NK-92 treated with Interleukin-12 subunit alpha and Interleukin-12 subunit beta, amount 100 ng/mL, for 24 hours (cell line): ENCODE measurements at places on chromosomes 5 and 9.

GRCh38 chr5:17105744-17106418 is 111.5 kb upstream of the BASP1 start:
- DNase-seq = no peak

DNA sequence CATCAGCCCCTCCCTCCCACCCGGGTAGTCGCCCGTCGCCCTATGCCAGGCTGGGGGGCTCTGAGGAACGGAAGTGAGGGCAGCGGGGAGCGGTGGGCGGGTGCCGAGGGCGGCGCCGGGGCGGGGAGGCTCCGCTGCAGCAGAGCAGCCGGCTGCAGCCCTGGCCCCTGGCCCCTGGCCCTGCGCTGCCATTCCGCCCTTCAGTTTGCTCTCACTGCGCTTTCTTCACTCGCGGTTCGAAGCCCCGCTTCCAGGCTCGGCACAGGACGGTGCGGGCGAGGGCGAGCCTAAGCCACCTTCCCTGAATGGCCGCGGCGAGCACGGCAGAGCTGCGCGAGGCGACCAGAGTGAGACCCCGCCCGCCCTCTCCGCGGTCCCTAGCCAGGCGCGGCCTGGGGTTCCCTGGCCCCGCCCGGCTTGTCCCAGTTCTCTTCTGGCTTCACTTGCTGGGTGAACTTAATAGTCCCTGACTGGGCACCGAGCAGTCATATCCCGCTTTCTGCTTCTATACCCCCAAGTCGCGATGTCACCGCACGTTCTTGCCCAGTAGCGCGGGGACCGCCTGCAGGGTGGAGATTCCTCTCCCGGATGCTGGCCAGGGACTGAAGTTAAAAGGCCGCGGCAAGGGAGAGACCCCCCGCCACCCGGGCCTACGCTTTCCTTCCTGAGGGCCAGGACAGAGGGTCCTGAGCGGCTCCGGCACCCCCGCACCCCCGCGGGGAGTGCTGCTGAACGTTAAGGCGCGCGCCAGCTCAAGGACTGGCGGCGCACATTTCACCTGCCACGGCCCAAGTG is 623 bp upstream of the TRIM36 start:
- no peak for DNase-seq

DNA sequence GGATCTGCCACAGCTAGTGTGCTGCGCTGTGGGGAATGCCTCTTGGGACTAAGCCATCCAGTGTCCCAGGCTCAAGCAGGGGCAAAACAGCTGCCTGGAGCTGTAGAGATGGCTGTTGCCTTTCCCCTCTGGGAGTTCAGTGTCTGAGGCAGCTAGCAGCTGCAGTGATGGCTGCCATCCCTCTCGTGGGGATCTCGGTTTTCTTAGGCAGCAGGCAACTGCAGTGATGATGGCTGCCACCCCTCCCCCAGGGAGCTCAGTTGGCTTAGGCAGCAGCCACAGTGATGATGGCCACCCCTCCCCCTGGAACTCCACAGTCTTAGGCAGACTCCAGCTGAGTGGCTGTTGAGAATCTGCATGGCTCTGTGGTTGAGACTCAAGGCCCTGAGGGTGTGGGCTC is 1389.2 kb upstream of the NUDT12 start:
- no peak for DNase-seq

DNA sequence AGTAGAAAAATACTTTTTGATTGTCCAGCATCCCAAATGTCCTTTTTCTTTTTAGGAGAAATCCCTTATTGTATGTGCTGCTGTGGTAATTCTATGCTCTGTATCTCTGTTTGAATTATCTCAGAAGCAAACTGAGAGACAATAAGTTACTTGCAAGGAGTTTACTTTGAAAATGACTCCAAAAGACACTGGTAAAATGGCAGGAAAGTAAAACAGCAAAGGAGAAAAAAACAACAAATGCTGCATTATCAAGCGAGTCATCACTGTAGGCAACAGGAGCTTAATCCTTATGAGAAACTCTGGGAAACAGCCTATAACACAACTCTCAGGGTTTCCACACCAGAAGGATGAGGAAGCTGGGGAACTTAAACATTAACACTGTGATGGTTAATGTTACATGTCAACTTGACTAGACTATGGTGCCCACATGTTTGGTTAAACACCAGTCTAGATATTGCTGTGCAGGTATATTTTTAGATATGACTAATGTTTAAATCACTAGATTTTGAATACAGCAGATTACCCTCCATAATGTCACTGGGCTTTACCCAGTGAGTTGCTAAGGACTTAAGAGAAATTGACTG is 92.6 kb upstream of the GAS1 start:
- DNase-seq = no peak

DNA sequence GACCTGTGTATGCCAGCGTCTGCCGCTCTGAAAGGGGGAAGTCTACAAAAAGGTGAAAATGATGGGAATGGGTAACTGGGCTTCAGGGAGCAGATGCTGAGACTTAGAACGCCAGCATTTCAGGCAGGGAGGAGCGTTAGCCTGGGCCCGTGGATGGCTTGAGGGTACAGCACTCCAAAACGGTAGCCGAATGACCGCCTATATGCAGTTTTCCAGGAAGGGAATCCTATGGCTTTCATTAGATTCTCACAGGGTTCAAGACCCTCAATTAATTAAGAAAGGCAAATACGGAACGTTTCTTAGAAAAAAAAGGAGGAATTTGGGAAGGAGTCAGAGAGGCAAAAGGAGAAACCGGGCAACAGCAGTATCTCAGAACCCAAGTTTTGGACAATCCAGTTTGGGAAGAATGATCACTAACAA is 639 bp downstream of the AMACR start:
- DNase-seq = no peak
